ENCODE measurements at places on chromosomes 3 and 15.

DNA sequence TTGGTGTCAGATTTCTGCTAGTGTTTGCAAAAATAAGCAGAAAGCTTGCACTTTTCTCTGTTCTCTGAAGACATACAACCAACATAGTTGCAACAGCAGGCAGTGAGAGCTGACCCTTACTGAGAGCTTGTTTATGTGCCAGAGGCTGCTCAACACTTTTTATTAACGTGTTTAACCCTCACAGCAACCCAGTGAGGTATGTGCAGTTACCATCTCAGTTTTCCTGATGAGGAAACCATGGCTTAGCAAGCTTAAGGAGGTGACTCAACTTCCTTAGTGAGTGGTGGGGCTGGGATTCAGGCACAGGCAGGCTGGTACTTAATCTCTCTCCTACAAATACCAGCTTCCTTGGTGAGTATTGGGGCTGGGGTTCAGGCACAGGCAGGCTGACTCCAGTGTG, 158.1 kb upstream of the CTDSPL start:
- peak; percentile 9 for DNase-seq

GRCh38 chr3:183546625-183547024, 8.9 kb downstream of the KLHL6 start:
- no peak for DNase-seq

DNA sequence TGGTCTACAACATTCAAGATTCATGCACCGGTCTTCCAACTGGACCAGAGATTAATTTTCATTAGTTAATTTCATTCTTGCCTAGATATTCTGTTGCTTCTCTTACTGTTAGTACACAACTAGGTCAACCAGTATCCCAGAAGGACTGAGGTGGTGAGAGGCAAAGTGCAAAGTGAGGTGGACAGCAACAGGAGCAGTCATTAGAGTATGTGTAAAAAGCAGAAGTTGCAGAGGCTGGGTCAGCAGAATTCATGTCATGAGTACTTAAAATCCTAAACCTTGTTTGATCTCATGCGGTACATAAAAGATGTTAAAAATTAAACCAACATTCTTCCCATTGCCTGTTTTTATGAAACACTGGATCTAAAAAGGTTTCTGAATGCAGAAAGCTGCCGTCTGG, 46.7 kb downstream of the PARP14 start:
- no peak for DNase-seq

GRCh38 chr15:71093054-71094024, 21.9 kb upstream of the THSD4 start:
- DNase-seq, result peak; percentile 91

GRCh38 chr3:189317911-189318310, 146.1 kb downstream of the TPRG1 start:
- no peak for DNase-seq

DNA sequence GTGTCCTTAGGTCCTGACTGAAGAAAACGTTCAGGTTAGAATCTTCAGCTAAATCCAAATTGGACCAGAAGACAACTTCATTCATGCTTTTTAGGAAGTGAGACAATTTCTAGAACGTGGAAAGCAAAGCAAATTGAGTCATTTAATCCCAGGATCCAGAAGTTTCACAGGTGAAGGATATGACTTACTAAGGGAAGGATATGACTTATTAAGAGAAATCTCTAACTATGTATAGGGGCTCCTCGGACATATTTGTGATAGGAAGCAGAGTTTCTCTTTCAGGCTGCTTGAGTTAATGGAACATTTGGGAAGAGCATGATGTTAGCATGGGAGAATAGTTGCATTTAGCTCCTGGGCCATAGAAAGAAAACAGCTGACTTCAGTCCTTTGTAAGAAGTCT, 16.1 kb upstream of the PLOD2 start:
- no peak for DNase-seq

- DNase-seq, result no peak
Observed at GRCh38 chr3:20604659-20605058, 418.7 kb upstream of the SGO1 start.

- peak; percentile 36 for DNase-seq
Observed at GRCh38 chr3:139811331-139811730, 123.7 kb upstream of the CLSTN2 start.

DNA sequence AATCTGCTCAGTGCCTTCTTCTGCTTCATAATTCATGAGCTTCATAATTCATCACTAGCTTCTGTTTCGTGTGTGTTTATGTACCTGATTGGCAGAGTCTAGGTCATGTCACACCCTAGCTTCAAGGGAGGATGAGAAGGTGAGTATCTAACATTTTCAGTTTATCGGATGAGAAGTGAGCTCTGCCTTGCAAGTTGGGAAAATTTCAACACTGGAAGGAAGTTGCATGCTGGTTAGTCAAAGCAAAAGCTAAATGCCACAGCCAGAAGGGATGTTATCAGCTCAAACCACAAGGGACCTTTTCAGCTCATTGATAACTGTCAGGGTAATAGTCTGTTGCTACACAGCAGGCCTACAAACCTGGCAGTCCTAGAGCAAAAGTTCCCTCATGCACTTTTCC, 7.3 kb upstream of the TNFSF10 start:
- DNase-seq, result no peak

- DNase-seq, result peak; percentile 98
Observed at GRCh38 chr15:62928242-62928999, 114.1 kb upstream of the TPM1 start.

DNA sequence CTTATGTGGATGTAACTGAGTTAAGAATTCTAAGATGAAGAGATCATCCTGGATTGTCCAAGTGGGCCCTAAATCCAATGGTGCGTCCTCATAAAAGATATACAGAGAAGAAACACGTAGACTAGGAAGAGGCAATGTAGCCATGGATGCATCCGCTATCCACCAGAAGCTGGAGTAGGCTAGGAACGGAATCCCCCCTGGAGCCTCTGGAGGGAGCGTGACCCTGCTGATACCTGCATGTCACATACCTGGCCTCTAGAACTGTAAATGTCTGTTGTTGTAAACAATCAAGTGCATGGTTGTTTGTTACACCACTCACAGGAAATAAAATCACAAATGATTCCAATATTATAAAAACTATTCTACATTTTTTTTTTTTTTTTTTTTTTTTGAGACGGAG, 254.5 kb upstream of the RORA start:
- DNase-seq, result no peak

DNA sequence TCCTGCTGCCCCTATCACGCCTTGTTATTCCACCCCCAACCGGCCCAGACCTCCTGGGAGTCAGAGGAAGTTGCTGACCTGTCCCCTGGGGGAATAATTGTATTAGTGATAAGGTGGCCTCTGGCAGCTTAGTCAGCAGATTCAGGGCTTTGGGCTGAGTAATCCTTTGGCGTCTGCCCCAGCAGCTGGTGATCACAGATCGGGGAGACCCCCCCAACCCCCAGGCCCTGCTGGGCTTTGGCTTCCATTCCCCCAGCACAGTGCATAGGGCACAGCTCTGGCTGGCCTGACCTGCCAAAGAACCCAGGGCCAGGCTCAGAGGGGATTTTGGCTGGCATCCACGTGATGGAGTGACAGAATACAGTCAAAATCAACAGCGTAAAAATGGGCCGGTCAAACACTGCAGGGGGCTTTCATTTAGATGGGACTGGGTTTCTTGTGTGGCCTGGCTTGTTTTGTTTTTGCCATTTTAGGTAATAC, 3.9 kb upstream of the NR2E3 start:
- peak; percentile 57 for DNase-seq

- no peak for DNase-seq
Observed at GRCh38 chr15:74426404-74427281, 7.1 kb downstream of the SEMA7A start.

- DNase-seq, result no peak
Observed at GRCh38 chr15:72809329-72809728, 25.8 kb upstream of the ADPGK start.

All from EH (cell line).